ENCODE measurements at places on chromosomes 12 and 14.

- DNase-seq: no peak
These were observed 488.5 kb downstream of the NELL2 start for GRCh38 chr12:44387581-44387980.

- DNase-seq: peak; percentile 3
These were observed 201.2 kb downstream of the ESR2 start for GRCh38 chr14:64092940-64093339.

DNA sequence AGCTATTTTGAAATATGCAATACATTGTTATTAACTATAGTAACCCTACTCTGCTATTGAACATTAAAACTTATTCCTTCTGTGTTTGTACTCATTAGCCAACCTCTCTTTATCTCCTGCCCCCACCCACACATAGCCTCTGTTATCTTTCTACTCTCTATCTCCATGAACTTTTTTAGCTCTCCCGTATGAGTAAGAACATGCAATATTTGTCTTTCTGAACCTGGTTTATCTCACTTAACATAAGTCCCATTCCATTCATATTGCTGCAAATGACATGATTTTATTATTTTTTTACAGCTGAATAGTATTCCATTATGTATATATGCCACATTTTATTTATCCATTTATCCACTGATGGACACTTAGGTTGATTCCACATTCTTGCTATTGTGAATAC lies 79.0 kb upstream of the AMIGO2 start:
- DNase-seq: no peak

DNA sequence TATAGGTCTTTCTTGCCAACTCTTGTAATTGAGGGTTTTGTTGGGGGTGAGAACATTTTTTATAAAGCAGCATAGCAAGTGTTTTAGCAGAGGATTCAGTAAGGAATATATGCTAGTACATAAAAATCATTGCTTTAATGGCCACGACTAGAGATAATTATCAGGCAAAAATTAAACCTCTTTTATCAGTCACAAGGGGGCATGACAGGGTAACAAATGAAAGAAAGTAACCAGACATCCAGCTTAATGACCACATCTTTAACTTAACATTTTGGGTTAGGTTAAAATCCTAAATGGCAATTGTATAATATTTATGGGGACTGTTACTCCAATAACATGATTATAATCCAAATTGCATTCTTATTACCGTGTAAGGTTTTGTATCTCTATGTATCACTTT lies 119.6 kb downstream of the LRRIQ1 start:
- peak; percentile 13 for DNase-seq

GRCh38 chr12:2268471-2269286 lies 215.9 kb downstream of the CACNA1C start:
- peak; percentile 37 for DNase-seq

DNA sequence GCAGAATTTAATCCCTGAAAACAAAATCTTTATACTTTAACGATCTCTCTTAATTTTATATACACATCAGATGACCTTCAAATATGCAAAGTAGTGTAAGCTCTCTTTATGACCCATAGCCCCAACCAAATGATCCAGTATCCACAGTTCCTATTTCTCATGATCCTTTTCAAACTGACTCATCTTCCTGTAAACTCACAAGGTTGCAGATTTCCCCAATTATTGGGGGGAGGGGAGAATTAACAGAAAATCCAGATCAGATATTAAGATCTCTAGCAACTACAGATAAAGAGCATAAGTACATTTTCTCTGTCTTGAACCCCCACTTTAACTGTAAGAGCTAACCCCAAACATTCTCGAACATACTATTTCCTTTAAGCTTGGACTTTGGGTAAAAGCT lies 12.5 kb downstream of the GNS start:
- no peak for DNase-seq

GRCh38 chr14:74257078-74257940 lies 18.1 kb downstream of the VSX2 start:
- peak; percentile 15 for DNase-seq

DNA sequence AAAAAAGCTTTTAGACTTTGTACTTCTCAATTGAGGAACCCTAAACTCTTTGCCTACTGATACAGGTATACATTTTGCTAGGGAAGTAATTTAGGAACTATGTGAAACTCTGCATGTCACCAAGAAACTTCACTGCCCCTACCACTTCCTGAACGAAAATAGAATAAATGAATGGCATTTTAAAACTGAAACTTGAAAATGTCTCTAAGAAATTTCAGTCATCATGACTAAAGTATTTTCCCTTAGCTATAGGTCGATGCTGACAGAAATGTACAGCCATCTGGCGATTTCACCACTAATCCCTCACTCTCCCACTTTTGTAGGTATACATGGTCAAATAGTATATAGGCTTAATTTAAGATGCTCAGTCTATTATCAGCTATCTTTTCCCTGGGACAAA lies 194.9 kb upstream of the SYT10 start:
- DNase-seq: no peak

DNA sequence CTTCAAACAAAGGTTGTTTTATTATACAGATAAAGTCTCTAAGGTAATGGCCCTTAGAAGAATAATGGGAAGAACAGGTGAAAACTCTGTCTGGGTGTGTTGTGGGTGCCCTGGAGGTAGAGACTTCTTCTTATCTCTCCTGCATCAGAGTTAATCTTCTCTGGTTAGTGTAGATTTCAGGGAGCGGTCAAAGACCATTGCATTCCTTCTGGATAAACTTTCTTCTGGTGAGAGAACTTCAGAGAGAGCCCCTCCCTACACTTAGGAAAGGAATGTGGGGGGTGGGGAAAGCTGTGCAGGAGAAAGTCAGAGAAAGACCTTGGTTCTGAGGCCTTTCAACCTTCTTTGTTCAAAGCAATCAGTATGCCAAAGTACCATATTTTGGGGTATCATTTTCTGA lies 658.5 kb downstream of the DIO2 start:
- peak; percentile 18 for DNase-seq

GRCh38 chr12:89567691-89568239 lies 41.9 kb upstream of the POC1B start:
- DNase-seq: peak; percentile 9

DNA sequence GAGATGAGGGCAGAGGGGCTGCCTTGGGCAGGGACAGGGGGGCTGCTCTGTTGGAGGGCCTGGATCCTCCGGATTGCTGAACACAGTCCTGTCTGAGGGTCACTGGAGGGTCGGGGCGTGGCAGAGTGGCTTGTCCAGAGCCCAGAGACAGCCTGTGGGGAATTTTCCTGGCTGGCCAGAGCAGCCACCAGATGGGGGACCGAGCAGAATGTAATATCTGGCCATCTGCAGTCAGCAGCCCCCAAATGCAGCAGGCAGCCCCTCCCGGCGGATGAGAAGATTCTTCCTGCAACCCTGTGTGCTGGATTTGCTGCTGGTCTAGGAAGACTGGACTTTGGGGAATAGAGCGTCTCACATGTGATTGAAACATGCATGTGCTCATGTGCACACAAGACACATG lies 23.3 kb upstream of the NOS1 start:
- DNase-seq: no peak

GRCh38 chr12:127984386-127985055 lies 282.4 kb upstream of the TMEM132C start:
- no peak for DNase-seq

DNA sequence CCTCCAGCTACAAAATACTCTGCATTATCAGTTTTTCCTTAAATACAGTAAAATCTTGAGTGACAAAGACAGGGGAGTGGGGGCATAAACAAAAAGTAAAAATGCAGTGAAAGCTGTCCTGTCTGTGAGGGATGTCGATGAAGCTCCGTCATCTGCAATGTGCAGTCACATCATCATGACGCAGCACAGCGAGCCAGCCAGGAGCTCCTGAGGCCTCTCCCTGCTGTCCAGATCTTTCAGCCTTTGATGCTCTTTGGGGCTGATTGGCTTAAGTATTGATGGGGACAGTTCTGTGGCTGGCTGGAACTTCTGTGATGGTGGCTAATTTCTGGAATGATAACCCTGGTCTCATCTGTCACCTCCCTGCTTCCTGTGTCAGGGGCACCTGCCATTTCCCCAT lies 54.6 kb upstream of the TRAF3 start:
- no peak for DNase-seq

GRCh38 chr12:117404203-117404853 lies 42.9 kb upstream of the NOS1 start:
- no peak for DNase-seq

DNA sequence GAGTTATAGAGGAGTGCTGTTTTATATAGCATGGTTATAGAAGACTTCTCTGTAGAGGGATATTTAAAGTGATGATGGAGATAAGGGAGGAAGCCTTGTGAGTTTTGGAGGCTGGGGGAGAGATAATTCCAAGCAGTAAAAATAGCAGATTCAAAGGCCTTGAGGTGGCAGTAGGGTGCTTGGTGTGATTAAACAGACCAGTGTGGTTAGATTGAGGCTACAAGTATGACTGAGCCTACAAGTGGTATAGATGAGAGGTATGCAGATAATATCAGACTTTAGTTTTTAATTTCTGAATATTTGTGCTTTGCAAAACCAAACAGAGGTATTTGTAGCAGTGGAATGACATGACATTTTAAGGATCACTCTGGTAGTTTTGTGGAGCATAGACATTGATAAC lies 20.3 kb downstream of the FANCM start:
- no peak for DNase-seq

GRCh38 chr12:3000548-3001275 lies 41.5 kb downstream of the TEAD4 start:
- no peak for DNase-seq

DNA sequence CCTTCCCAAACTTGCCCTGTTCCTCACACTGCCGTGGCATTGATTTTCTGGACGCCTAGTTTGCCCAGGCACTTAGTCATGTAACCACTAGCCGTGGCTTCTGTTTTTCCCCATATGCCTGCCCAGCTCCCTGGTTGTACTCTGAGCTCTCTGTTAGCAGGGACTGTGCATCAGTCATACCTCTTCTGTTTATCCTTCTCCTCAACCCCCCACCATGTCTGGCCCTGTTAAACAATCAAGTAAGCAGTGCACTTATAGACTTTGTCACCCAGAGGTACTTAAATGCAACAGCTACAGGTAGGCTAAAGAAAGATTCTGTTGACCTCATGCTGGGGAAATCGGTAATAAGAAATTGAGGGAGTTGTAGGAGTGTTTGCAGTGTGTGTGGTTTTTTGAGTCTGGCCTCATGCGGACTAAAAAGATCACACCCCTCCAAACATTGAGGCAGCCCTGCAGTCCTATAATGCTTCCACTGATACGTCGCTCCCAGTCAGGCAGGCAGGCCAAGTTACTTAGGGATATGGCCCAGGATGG lies 17.0 kb downstream of the UBE3B start:
- no peak for DNase-seq

Measured in umbilical cord (tissue), 2 donors.